ENCODE measurements at places on chromosomes 6 and 20. TPM values are rescaled to one million over a fixed set of nuclear protein-coding genes. Genes with fewer than 3 reads are reported as not detected.
A peak's percentile ranks its signal among the peaks of the same experiment; 100 is the strongest.

Gene SMPDL3A
- 3.2 TPM for polyA plus RNA-seq

DNA sequence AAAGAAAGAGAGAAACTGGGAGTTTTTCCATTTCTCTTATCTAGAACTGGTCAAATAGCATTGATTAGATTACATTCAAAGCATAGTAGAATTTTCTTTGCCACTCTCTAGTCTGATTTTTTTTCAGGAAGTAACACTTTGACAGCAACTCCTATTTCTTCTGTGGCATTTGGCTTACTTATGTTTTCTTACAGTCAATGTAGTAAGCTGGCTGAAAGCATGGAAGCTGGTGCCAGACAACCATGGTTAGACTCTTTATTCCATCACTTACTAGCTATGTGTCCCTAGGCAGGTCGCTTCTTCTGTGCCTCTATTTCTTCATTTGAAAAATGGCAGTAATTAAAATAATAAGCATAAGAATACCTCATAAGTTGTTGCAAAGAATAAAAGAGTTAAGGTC, 54.2 kb upstream of the OPRM1 start:
- DNase-seq: peak; percentile 74

Gene C6orf58
- not detected for polyA plus RNA-seq

DNA sequence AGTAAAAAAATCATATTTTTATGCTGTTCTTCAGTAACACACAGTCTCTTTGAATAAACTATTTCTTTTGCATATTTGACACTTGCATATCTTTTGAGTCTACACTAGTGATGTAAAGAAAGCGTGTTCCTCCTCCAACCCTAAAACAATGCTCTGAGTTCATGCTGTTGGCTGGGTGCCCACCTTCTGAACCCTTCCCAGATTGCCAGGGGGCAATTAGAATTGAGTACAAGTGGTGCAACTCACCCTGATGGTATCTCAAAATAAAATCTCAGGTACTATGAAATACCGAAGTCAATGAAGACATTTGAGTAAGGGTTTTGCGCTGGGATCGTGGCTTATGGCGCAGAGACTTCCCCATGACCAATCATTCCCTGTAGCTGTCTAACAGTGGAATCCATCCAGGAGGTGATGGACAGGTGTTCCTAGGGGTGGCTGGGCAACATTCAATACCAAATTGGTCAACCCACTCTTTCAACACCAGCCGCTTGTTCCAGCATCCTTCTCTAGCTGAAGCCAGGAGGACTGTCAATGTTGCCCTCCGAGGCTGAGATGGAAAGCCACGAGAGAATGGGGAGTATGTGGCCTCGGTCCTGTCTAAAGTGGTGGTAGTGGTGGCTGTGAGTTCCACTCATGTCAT, 94.4 kb upstream of the ZNFX1 start:
- no peak for DNase-seq

Gene TP53TG5
- polyA plus RNA-seq: 4.8 TPM

GRCh38 chr6:12071064-12071615, 59.0 kb downstream of the HIVEP1 start:
- DNase-seq: no peak

DNA sequence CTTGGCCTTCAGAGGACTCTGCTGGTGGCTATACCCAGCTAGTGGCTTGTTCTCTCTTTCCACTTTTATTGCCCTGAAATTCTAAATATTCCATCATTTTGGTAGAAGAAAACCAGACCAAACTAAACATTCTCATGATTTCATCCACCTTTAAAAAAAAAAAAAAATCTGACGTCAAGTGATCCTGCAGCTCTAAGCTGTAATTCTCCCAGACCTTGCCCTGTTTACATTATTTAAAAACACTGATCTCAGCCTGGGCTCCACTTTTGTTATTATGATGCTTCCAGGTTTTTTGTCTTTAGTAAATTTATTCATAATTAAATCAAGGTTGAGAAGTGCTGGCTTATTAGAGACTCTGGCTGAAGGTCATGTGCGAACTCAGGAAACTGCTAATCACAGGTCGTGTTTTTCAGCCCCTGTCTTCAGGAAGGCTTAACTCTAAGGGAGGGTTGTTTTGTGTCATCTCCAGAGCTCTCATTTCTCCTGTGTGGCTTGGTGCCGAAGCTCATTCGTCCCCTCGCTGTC, 114.4 kb downstream of the MTHFD1L start:
- no peak for DNase-seq

Gene VNN1
- not detected for polyA plus RNA-seq

Gene WFDC12
- not detected for polyA plus RNA-seq

Gene KCNQ5
- 2.0 TPM for polyA plus RNA-seq

Data from brain (organoid and tissue), 16 donors.